ENCODE measurements at places on chromosomes 4 and X. TPM values are rescaled to one million over a fixed set of nuclear protein-coding genes. Genes with fewer than 3 reads are reported as not detected.

Gene ZFP42
- total RNA-seq: 0.53 TPM

Gene ARAP2
- total RNA-seq: 17.4 TPM

Gene CETN2
- total RNA-seq: 26.3 TPM

Gene RIPPLY1
- 1.3 TPM for total RNA-seq

Gene BMPR1B
- 23.2 TPM for total RNA-seq

Gene ZNF827
- 27.3 TPM for total RNA-seq

Gene ODAPH
- total RNA-seq: 0.18 TPM

Gene PNCK
- total RNA-seq: 6.5 TPM

Gene PAPSS1
- total RNA-seq: 63.5 TPM

Gene PAGE4
- total RNA-seq: not detected

Gene TMEM47
- 44.8 TPM for total RNA-seq

Gene TBX22
- 2.8 TPM for total RNA-seq

Gene GRID2
- 16.8 TPM for total RNA-seq

Gene HSD17B13
- 0.12 TPM for total RNA-seq

Gene APOO
- 15.5 TPM for total RNA-seq

Gene PROM1
- total RNA-seq: 34.9 TPM

Gene PRDM8
- 4.9 TPM for total RNA-seq

Measured in metanephros (tissue), 2 donors.